ENCODE measurements at places on chromosomes 2 and 18. TPM values are rescaled to one million over a fixed set of nuclear protein-coding genes. Genes with fewer than 3 reads are reported as not detected.

The MYL1 gene
- not detected for total RNA-seq

The RFTN2 gene
- not detected for total RNA-seq

The GAD1 gene
- 2.5 TPM for total RNA-seq

The UGT1A5 gene
- not detected for total RNA-seq

The CNRIP1 gene
- total RNA-seq = 2.4 TPM

The KHK gene
- total RNA-seq = 1.7 TPM

The HRH4 gene
- 0.10 TPM for total RNA-seq

The HNMT gene
- total RNA-seq = 0.28 TPM

The UBE2E3 gene
- total RNA-seq = 69.0 TPM

The PROM2 gene
- total RNA-seq = 2.6 TPM

The DYNC1I2 gene
- total RNA-seq = 82.7 TPM

DNA sequence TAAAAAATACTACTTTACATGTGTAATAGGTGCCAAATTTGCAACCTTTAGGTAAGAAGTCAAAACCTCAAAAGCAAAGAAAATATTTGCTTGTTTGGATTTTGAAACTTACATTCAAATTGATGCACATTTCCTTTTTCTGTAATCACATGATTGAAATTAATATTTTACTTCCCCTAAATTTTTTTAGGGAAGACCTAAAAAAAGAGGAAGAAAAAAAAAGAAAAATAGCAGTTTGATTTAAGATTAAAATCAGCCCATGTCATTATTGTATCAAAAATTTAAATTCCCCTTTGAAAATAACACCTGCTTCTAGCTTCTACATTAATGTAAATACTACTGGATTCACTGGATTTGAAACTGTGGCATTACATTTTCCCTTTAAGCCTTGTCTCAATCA is 68.2 kb upstream of the STON1 start:
- no peak for DNase-seq

- peak; percentile 24 for DNase-seq
These were observed 143.0 kb upstream of the SOX11 start for GRCh38 chr2:5548991-5549715.

- DNase-seq = peak; percentile 64
These were observed 9.6 kb upstream of the ITPRIPL1 start for GRCh38 chr2:96315400-96316071.

GRCh38 chr2:227351639-227352038 is 26.6 kb downstream of the MFF start:
- DNase-seq = no peak

DNA sequence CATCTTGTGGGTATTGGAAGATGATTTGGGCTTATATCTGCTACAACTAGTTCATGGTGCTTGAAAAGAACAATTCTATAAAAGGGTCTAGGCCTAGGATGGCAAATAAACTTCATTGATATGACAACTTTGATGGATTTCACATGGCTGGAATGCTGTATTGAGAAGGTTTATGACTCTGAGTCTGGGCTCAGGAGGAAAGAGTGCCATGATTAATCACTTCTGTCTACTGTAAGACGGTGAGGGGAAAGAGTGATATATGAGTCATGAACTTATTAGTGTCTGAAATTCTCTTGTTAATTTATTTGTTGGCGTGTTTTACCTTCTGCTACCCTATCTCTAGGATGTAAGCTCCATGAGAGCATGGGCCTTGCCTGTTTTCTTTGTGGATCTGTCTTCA is 17.0 kb upstream of the ADCYAP1 start:
- DNase-seq = no peak

DNA sequence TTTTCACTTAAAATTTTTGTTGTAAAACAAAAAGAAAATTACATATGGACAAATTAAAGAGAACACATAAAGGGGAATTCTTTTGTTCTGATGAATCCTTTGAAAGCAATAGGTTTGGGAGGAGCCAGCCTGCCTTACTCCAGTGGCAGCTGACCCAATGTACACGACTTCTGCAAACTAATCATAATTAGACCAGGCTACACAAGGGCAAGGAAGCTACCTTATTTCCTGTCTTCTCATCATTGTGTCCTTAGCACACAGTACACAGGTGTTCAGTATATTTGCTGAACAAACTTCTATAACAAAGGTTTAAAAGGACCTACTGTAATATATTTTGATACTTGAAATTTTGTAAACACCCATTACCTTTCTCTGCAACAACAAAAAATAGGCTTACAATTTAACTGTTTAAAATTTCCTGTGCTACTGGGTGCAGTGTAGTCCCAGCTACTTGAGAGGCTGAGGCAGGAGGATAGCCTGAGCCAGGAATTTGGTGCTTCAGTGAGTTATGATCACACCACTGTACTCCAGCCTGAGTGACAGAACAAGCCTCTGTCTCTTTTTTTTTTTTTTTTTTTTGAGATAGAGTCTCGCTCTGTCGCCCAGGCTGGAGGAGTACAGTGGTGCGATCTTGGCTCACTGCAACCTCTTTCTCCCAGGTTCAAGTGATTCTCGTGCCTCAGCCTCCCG is 18.9 kb downstream of the KCNG3 start:
- no peak for DNase-seq

- peak; percentile 73 for DNase-seq
These were observed 125.6 kb downstream of the PLB1 start for GRCh38 chr2:28621172-28622100.

DNA sequence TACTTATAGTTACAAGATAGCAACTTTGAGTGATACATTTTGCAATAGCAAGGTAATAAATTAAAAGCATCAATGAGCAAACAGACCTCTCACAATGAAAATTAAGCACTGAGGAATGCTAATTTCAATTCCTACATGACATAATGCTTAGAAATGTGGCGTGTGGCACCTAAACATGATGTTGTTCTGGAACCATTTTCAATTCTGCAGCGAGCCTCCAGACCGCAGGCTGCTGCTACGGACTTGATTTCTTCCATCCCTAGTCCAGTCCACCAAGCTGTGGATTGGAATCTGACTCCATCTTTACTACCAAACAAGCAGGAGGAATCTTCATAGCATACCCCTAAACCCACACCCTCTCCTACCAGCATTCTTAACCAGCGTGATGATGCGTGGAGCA is 58.7 kb upstream of the ZNF397 start:
- no peak for DNase-seq

- DNase-seq = peak; percentile 53
These were observed 158.8 kb upstream of the SLC39A10 start for GRCh38 chr2:195498176-195498575.

DNA sequence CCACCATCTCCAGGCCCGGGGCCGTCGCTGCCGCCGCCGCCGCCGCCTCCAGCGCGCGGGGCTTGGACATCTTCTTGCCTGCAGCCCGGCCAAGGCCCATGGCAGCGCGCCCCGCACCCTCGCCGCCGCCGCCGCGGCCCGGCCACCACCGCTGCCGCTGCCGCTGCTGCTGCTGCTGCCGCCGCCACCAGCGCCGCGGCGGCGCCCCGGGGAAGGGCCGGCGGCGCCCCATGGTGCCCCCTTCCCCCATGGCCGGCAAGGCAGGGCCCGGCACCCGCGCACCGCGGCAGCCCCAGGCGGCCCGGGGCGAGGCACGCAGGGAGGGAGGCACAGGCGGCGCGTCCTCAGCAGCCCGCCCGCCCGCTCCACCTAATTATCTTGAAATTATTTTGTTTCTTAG is 3057.4 kb downstream of the RPIA start:
- DNase-seq = no peak

DNA sequence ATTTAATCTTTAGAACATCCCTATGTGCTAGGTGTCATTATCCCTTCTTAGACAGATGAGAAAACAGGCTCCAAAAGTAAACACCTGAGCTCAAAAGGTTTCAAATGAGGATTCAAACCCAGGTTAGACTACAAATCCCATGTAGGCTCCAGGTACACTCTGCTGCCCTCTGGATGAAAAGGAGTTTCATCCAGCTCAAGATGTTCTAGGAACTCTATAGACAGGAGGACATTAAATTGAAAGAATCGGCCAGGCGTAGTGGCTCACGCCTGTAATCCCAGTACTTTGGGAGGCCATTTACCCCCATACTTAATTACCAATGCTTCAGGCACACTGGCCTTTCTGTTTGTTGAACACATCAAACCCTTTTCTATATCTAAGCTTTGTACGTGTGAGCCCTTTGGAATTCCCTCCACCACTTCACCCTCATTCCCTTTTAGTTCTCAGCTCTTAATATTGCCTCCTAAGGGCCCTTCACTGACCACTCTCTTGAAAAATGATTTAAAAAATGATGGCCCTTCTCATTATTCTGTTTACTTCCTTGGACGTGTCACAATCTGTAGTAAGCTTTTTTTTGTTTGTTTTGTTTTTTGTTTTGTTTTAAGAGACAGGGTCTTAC is 10.7 kb downstream of the SLC25A12 start:
- DNase-seq = no peak

DNA sequence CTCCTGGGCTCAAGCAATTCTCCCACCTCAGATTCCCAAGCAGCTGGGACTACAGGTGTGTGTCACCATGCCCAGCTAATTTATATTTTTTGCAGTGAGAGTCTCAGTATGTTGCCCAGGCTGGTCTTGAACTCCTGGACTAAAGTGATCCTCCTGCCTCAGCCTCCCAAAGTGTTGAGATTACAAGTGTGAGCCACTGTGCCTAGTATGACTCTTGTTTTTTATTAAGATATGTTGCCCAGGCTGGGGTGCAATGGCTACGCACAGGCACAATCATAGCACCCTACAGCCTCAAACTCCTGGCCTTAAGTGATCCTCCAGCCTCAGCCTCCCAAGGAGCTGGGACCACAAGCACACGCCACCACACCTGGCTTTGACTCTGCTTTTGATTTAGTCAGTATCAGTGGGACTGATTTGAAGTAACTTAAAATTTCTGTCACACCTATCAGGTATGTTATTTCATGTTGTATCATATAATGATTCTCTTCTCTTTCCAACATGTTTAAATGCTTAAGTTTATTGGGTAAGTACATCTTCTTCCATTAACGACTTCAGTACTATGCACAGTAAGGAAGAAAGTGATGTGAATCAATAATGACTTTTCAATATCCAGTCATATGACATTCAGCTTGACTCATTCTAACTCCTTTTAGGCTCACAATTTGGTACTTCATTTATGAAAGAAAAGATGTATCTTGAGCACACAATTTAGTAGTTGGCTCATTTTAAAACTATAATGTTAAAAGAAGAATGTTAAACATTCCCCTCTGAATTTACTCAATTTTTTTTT is 6.3 kb downstream of the PPP4R3B start:
- DNase-seq = no peak

DNA sequence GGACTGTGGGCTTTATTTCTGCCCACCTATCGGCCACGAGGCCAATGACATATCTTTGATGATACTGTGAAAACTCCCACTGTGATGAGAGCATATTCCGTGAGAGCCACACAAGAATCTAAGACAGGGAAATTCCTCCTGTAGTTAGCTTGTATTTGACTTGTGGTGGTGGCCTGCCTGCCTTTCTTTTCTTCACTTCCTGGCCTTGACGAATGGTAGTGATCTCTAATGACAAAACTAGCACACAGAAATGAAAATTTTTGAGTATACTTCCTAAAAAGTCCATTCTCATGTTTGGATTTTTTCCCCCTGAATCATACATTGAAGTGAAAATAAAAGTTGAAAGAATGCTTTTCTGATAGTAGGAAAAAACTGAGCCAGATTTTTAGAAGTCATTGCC is 94.4 kb downstream of the MGAT5 start:
- DNase-seq = no peak

GRCh38 chr2:190876631-190877030 is 4.0 kb upstream of the GLS start:
- no peak for DNase-seq

GRCh38 chr2:38483776-38484501 is 106.9 kb upstream of the ATL2 start:
- DNase-seq = no peak

- no peak for DNase-seq
These were observed 5.0 kb downstream of the RFX8 start for GRCh38 chr2:101469863-101470262.

DNA sequence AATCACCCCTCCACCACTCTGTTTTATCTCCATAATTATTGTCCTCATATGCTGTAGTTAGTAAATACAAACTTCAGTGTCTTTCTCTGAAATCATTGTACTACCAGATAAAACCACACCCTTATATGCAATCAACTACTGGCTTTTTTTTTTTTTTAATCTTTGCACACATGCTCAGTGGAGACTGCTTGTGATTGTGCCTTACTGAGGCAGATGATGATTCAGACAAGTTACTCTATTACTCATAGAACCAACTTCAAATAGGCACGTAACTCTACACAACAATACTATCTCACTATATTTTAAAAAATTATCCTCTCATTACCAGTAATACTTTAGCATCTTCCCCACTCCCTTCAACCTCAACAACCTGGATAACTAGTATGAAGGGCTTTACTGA is 1278.4 kb upstream of the PIK3C3 start:
- DNase-seq = peak; percentile 36

DNA sequence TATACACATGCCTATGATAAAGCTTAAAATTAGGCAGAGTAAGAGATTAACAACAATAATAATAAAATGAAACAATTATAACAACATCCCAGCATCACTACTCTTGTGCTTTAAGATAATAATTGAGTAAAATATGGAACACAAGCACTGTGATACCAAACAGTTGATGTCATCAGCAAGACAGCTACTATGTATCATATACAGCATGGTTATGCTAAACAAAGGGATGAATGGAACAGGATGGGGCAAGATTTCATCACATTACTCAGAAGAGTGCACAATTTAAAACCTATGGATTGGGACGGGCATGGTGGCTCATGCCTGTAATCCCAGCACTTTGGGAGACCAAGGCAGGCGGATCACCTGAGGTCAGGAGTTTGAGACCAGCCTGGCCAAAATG is 1221.0 kb downstream of the SUCLG1 start:
- DNase-seq = no peak

DNA sequence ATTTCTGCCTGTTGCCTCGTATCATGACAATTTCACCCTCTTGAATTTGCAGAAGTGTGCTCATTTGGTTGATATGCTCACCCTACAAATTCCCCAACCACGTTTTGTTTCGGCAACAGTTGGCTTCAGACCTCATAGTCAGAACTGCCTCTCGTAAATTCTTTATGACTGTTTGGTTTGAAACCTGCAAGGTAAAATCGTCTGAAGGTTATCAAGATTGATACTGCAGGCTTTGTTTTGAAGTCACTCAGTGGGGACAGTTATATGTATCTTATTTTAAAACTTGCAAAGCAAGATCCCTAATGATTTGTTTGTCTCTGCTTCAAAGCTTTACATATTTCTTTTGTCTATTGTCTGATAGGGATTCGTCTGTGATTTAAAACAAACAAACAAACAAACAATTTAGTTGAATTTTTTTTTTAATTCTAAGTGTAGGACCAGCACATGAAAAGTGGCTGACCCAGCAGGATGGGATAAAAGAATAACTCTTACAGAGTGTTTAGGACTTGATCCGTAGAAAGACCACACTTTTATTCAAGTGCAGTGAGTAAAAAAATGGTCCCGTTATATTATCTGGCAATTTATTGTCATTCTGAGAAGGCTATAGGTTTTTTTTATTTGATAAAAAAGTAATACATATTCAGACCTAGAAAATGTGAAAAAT is 45.7 kb upstream of the MYCN start:
- DNase-seq = no peak

GRCh38 chr2:160408173-160408958 is 85.2 kb downstream of the RBMS1 start:
- no peak for DNase-seq

- peak; percentile 38 for DNase-seq
These were observed 19.5 kb upstream of the SOS1 start for GRCh38 chr2:39140322-39140847.

GRCh38 chr2:232219496-232219870 is 159.1 kb upstream of the ALPP start:
- DNase-seq = no peak
